Psoas muscle (tissue), 8 donors: ENCODE measurements at places on chromosomes 12 and 14.
A peak's percentile ranks its signal among the peaks of the same experiment; 100 is the strongest.

GRCh38 chr14:28765831-28766468 is 637 bp upstream of the FOXG1 start:
- no peak for DNase-seq

- DNase-seq = no peak
These were observed 28.2 kb downstream of the SERPINA11 start for GRCh38 chr14:94424371-94424770.

DNA sequence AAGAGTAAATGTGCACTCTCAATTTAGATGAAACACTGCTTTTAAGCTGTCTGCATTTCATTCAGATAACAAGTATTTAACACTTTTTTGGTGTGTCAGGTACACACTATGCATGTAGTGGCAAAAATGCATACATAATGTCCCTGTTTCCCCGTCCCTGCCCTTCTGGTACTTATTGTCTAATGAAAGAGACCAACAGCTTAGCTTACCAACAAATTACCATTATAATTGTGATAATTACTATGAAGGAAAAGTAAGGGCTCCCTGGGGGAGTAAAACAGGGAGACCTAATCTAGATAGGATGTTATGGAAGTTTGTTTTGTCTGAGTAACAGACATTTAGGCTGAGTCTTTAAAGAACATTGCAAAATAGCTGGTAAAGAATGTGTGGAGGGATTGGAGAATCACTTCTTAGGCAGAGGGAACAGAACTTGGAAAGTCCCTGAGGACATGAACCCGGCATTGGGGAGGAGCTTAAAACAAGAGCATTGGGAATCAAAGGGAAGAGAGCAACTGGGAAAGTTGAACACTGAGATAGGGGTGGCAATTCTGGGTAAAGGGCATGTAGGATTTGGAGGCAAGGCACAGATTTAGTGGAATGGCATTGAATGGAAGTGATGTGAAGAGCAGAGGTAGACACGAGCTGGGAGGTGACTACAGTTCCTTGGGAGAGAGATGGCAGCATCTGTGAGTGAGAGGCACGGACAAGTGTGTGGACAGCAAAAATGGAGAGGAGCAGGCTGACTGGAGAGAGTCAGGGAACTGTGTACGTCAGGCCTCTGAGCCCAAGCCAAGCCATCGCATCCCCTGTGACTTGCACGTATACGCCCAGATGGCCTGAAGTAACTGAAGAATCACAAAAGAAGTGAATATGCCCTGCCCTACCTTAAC is 181.6 kb downstream of the GRIP1 start:
- DNase-seq = no peak

- peak; percentile 75 for DNase-seq
These were observed 3.7 kb downstream of the GPR132 start for GRCh38 chr14:105061428-105062047.

- DNase-seq = no peak
These were observed 67.0 kb downstream of the PTHLH start for GRCh38 chr12:27905285-27906126.

GRCh38 chr12:1130571-1130970 is 139.5 kb downstream of the ERC1 start:
- DNase-seq = no peak

DNA sequence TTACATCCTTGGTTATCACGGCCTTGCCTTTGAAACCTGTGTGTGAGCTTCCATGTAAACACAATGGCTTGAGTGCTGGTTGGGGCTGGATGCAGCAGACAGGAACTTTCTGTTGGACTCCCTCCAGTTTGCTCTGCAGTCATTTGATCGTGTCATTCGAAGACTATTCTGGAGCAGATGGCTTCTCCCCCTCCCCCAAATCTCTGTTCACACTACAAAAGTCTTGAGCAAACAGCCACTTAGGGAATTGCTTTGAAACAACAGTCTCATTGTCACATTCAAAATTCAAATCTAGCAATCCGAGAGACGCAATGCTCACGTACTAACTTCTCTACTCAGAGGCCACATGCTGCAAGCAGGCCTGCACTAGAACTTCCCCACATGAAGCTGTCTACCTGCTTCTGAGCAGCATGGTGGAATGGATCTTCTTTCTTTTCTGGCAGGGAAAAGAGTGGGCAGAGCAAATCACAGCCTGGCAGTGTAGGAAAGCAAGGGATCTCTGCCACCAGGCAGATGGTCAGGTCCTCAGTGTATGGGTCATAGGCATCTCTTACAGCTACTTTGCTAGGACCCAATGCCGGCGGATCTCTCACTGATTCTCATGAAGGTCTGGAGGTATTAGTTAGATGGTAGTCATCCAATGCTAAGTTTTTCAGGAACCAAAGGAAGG is 214.2 kb downstream of the PPM1H start:
- no peak for DNase-seq

GRCh38 chr12:129903092-129903945 is 506 bp downstream of the TMEM132D start:
- no peak for DNase-seq

GRCh38 chr14:96037891-96038557 is 1.1 kb upstream of the C14orf132 start:
- DNase-seq = peak; percentile 64

DNA sequence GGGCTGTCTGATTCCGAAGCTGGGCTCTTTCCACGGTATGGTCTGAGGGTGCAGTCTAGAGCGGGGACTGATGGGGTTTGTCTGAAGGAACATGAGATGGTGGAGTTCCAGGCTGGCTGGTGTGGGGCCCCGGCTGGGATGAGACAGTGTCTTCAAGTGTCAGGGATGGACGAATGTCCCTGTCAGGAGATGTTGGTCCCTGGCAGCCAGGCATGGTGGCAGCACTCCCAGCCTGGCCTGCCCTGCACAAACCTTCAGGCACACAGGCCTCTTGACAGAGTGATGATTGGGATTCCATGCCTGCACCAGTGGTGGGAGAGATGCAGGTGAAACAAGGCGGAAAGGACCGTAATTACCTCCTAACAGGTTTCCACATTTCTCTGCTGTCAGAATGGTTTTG is 221.9 kb downstream of the CACNA1C start:
- DNase-seq = no peak

GRCh38 chr12:87511371-87511770 is 517.8 kb downstream of the C12orf50 start:
- no peak for DNase-seq

DNA sequence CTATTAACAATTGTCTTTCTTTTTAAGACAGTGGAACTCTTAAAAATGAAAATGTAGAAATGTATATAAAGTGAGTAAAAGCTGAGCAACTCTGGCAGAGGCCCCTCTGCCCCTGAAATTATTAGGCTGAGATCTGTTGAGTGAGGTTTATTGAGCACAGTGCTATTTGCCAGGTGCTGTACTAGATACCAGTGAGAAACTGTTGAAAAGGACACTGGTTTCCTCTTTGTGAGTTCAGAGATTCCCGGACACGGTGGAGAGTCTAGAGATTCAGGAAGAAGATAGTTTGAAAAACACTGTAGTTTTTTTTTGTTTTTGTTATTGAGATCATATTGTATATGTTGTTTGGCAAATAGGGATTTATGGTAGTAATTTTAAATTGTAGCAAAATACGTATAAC is 11.2 kb downstream of the ACVR1B start:
- no peak for DNase-seq

DNA sequence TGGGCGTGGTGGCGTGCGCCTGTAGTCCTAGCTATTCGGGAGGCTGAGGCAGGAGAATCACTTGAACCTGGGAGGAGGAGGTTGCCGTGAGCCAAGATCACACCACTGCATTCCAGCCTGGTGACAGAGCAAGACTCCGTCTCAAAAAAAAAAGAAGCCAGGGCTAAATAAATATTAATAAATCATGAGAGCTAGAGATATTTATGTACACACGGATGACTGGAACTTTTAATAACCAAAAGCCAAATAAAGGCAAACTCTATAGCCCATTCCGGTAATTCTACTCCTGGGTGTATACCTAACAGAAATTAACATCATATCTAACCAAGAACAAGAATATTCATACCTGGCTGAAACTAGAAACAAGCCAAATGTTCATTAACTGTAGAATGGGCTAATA is 7.7 kb upstream of the TRAFD1 start:
- no peak for DNase-seq

DNA sequence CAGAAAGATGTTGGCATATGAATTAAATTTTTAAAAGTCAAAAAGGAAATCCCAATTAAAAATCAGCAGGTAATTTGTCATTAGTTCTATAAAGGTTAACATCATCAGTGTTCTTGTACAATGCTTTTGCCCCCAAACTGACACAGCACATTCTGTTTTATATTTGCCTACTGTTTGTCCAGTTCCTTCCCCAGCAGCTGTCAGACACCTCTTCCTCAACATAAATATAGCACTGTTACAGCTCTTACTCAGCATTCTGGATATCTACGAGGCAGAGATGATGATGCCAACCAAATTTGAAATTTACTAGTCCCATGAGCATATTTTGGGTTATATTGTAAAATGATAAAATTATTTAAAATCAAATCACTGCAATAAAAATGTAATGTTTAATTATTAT is 124.6 kb downstream of the SINHCAF start:
- no peak for DNase-seq

- no peak for DNase-seq
These were observed 463.6 kb downstream of the NRXN3 start for GRCh38 chr14:78633752-78634151.

DNA sequence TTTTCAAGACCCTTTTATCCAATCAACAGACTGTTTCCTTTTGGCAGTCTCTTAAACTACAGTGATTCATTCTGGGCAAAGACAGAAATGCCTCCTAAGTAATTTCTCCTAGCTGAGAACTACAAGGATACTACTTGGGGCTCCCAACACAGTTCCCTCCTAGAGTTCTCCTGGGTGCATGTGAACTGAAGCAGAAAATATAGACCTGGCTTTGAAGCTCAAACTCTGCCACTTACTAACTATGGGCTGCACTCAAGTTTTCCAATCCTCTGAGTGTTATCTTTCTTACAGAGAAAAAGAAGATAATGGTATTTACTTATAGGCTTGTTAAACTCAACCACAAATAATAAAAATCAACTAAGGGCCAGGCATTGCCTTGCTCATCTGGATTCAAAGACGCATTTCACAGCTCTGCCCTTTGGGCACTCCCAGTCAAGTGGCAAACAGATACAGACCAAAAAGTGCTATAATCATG is 97.6 kb downstream of the EFCAB11 start:
- DNase-seq = no peak

DNA sequence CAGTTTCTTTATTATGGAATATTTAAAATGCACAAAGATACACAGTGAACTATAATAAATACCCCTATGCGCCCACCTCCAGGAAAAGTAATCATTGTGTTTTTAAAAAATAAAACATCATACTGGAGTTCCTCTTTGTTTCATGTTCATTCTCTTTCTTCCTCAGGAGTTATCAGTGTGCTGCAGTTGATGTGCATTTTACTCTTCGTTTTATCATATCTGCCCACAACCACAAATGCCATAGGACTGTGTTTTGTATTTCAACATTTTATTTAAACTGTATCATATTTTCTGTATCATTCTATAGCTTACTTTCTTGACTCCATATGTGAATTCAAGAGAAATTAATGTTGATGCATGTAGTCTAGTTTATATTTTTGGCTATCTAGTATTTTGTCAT is 53.9 kb downstream of the TSHR start:
- no peak for DNase-seq

GRCh38 chr12:2180737-2181082 is 127.9 kb downstream of the CACNA1C start:
- DNase-seq = no peak

GRCh38 chr14:59897757-59898383 is 22.1 kb upstream of the LRRC9 start:
- no peak for DNase-seq

DNA sequence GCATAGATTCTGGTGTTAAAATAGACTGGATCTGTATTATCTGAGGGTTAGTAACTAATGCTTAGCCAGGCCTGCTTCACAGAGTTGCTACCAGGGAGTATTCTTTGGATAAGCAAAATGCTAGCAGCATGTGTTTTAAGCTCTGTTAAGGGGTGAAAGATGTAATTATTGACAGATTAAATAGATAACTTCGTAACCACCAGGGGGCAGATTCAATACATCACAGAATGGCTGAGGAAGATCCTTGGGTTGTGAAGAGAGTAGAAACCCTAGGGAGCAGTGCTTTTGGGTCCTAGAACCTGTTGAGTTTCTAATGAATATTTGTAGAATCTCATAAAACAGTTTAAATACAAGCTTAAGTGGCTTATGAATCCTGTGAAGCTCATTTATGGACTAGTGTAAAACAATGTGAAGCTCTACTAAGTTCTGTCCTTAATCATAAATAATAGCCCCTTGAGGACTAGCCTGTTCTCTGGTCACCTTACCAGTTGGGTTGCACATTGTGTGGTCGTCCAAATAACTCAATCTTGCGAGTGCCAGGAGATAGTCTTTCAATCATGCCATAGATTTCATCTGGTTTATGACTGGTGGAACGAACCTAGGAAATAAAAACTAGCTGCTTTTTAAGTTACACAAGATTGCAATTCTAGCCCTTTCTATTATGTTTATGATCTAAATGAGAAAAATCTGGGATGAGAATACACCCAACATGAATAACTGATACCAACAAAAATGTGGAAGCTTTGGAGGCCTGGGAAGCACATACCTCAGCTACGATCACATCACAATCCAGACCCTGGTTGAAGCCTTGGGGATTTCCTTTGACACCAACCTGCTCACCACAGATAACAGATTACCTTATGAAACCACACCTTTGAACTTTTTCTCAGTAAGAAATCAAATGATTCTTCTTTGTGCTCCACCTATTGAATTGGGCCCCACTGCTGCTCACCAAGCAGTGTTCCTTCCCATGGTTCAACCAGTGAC is 12.3 kb downstream of the METTL3 start:
- DNase-seq = no peak

DNA sequence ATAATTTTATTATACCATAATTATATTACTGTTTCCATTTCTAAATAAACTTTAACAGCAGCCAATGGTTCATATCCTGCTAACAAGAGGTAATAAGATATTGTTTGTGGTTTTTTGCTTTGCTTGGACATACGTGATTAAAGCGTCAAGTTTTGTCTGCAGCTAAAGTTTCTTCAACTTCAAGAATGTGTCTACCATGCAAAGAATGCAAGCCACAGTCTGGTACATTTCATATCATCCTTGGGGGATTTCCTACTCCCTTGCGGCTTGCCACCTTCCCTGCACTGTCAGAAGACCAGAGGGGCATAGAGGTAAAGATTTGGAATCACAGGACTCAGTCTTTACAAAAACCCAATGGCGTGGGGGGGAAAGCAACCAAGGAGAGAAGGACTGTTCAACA is 125.2 kb downstream of the MED13L start:
- DNase-seq = no peak

GRCh38 chr14:71529848-71530247 is 402.4 kb upstream of the RGS6 start:
- DNase-seq = peak; percentile 27

- no peak for DNase-seq
These were observed 1539.5 kb upstream of the TMEM132C start for GRCh38 chr12:126727218-126728075.

DNA sequence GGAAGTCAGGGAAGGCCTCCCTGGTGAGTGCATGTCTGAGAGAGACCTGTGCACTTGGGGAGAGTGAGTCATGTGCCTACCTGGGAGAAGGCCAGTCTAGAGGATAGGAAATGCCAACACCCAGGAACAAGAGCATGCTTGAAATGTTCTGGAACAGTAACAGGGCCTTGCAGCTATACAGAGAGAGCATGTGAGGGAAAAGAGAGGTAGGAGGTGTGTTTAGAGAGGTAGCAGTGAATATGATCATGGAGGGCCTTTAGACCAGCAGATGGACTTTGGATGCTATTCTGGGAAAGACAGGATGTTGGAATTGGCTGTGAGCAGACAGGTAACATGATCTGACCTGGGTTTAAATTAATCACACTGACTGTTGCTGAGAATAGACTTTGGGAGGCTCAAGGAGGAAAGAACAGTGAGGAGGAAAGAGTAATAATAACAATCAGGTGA is 1143.6 kb downstream of the FLRT2 start:
- DNase-seq = no peak
